ENCODE measurements at places on chromosomes 4 and X.

DNA sequence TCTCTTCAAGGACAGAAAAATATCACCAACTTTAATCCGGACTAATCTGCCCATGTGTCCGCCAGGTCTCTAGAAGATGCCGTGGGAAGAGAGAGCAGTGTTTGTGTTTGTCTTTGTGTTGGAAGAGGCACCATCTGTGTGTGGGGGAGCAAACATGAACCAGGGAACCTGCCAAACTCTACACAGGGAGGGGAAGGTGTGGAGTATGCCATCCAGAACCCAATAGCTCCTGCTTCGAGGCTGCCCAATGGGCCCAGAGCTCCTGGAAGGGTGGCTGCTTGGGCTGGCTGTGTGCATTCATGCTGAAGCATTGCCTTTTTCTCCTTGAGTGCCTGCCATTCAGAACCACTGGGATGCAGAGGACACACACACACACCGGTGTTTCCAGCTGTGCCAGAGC lies 536.2 kb downstream of the MID1IP1 start:
- DNase-seq = no peak

- DNase-seq = no peak
Observed at GRCh38 chrX:110032534-110033147, 29.7 kb downstream of the TMEM164 start.

- DNase-seq = no peak
Observed at GRCh38 chr4:55127053-55127452, 1.7 kb upstream of the KDR start.

DNA sequence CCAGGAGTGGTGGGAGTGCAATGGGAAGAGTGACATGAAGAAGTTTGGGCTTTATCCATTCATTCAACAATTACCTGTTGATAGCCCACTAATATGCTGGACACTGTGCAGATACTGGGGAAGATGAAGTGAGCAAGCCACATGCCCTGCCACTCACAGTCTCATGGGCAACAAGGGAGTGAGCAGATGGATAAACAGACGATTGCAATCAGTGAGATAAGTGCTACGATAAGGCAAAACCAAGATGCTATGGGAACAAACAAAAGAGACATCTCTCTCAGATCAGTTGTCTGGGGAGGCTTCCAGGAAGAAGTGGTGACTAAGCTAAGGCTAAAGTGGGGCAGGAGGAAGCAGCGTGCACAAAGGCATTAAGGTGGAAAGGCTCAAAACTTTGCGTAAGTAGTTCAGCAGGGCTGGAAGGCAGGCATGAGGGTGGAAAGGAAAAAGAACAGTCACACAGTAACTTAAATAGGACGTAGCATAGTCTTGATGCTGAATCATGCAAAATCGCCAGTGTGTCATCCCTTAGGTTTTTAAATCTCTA lies 31.7 kb downstream of the GAB3 start:
- no peak for DNase-seq

DNA sequence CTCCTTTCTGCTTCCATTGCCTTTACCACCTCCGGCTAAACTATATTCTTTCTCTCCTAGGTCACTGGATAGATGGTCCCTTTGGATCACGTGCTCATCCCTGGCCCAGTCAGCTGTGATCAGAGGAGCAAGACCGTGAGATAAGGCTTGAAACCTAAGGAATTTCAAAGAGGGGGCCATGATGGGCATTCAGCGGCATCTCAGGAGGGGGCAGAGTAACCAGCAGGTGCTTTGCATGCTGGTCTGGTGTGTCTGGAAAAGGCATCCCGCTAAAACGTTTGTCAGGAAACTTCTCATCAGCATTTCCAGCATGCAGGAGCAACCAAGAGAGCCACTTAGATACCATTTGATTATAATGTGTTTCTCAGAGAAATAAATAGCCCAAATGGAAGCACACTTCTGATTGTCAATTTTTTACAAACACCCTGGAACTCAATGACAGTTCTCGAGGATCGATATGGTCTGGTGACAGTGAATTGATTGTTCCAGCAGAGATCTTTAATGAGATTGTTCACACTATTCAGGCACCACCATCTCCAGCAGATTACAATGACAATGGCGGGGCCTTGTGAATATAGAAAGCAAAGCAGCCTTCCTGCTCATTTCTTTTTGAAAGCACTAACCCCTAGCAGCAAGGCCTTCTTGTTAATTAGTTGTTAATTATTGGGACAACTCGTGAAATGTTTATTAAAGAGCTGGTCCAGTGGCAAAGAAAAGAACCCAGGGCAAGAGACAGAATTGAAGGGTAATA lies 327.1 kb downstream of the PTTG2 start:
- no peak for DNase-seq

GRCh38 chrX:34915463-34916225 lies 27.0 kb upstream of the FAM47B start:
- no peak for DNase-seq

- no peak for DNase-seq
Observed at GRCh38 chr4:16555156-16555555, 328.9 kb upstream of the TAPT1 start.

- DNase-seq = no peak
Observed at GRCh38 chr4:85498068-85498733, 23.3 kb downstream of the ARHGAP24 start.

GRCh38 chrX:123087326-123087725 lies 96.8 kb upstream of the GRIA3 start:
- DNase-seq = no peak

GRCh38 chrX:115650449-115650848 lies 89.5 kb downstream of the PLS3 start:
- no peak for DNase-seq

- DNase-seq = no peak
Observed at GRCh38 chrX:154040863-154041262, 21.2 kb upstream of the IRAK1 start.

- no peak for DNase-seq
Observed at GRCh38 chr4:43337707-43338106, 445.2 kb downstream of the GRXCR1 start.

DNA sequence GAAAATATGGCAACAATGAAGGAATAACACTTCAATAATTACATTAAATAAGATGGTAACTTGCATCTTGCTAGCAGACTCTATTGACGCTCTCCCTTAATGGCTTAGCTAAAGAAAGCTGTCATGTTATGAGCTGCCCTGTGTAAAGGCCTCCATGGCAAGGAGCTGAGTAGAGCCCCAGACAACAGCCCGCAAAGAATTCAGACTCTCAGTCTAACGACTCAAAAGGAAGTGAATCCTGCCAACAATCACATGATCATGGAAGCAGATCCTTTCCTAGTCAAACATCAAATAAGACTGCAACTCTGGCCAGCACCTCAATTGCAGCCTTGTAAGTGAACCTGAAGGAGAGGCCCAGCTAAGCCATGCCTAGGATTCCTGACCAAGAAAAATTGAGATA lies 157.6 kb downstream of the MAB21L2 start:
- no peak for DNase-seq

DNA sequence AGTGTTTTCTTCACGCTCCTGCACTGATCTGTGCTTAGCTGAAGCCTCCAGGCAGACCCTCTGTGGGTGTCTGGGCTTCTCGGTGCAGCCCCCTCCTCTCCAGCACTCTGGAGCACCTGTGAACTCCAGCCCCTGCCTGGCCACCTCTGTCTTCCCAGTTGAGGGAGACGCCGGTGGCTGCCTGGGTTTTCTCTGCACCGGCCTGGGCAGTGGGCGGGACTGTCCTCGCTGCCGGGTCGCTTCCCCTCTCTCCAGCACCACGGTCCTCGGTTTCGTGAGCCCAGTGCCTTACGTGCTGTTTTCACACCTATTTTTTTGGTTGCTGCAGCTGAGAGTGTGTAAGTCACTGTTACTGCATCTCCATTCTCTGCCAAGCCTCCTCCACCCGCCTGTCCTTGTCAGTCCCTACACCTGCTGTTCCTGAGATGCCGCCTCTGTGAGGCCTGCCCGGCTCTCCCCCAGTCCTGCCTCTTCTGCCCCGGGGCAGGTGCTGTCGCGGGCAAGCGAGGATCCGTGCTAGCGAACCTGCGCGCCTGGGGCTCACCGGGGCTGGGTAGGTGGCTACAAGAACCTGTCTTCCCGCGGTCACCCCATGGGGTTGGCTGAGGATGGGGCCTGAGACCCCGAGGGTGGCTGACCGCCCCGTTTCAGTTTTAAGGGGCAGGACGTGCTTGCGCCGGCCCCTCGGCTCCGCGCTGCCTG lies 2.4 kb upstream of the FGFRL1 start:
- DNase-seq = no peak

DNA sequence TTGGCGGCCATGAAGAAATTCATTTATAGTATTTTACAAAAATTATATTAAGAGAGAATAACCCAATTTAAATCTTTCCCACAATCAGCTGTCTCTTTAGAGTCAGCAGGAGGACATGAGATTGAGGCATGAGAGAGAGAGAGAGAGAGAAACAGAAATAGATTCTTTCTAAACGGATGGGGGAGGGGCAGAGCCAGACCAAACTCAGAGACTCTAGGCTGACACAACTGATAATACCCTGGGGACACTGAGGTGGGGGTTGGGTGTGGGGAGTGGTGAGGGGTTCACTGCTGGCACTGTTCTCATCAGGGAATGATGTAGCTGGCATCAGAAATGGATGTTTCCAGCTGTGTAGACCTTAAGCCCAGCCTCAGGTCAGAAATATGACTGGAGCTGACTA lies 20.5 kb upstream of the HOPX start:
- no peak for DNase-seq

- DNase-seq = no peak
Observed at GRCh38 chr4:43130228-43131021, 237.9 kb downstream of the GRXCR1 start.

GRCh38 chrX:135484641-135485289 lies 35.7 kb upstream of the INTS6L start:
- no peak for DNase-seq

DNA sequence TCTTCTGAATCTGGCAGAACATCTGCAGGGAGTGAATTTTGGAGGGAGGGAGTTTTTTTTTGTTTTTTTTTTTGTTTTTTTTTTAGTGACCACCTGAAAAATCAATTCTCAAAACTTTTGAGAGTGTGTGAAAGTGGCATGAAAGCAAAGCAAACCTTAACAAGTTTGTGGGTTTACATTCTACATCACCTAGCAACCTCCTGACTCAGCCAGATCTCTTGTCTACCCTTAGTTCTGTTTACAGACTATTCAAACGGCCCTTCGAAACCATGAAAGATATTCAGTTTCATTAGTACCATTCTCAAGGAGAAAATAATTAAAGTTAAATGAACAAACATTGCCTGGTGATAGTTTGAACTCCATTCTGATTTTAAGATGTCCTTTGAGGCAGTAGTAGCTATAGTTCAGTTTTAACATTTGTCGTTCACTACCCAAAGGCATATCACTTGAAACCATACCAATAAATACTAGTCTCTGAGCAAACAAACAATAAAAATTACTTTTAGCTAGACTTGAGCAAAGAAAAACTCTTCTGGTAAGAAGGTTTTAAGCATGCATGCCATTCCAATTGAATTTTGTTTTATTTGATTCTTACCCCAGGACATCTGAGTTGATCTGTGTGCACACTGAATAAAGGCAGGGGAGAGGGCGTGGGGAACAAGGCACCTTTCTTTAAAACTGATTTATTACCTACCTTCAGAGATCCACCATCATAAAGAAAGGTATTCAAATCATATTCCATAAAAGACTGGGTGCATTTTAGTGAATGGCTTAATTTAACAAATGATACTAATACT lies 137.7 kb downstream of the ARX start:
- no peak for DNase-seq

- DNase-seq = no peak
Observed at GRCh38 chr4:138045036-138045435, 197.1 kb downstream of the SLC7A11 start.

DNA sequence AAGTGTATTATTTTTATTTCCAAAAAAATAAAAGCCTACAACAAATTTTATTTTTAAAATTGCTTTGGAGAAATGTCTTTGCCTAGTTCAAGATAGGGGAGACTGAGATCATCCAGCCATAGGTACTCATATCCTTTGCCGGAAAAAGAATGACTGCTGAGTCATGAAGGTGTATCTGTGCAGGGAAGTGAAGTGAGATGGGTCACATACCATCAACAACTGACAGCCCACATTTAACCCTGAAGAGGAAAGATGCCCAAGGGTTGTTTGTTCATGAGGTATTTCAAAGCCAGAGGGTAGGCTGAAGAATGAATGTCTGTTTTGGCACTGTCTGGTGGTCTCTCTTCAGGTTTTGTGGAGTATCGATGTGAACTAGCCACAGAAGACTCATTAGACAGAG lies 106.7 kb upstream of the TTC29 start:
- DNase-seq = no peak

DNA sequence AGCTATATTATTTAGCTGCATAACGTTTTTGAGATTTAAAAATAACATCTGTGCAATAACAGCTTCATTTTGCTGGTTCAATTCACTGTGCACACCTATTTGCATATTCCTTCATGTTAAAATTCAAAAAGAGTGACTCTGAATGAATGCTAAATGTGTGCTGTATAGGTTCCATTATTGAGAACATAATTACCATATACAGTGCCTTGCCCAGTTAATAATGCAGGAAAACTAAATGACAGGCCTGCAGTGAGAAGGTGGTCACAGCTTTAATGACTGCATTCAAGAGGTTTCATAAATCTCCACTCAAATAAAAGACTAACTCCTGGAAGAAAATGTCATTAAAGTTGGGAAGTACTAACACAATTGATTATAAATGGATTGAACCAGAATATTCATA lies 1183.2 kb upstream of the ADGRL3 start:
- DNase-seq = no peak

GRCh38 chr4:97370568-97370967 lies 772.7 kb downstream of the STPG2 start:
- DNase-seq = no peak

DNA sequence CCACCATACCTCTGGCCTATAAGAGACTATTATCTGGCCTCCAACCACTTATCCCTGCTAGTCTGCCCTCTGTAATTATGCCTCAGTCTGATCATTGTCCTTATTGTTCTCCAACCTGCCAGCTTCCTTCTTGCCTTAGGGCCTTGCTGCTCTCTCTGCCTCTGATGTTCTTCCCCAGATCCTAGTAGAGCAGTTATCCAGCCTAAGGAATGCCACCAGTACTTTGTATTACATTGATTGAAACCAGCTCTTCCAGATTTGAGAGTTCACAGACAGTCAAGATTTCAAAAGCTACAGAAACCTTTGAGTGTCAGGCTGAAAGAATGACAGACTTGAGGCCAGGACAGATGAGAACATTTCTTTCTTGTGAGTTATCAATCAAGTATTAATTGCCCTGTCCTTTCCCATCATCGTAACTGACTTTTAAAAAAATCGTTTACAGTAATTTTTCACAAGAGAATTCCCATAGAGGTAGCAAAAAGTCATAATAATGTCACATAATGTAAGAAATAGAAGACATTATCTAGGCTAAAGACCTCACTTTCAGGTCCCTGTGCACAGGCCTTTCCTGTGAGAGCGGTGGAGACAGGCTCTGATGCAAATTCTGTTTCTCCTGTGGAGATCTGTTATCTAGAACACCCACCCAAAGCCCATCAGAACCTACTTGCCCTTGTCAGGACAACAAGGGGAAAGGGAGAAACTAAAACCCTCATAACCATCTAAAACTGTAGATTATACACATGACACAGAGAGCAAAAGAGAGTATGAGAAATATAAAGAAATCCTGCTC lies 64.1 kb upstream of the GUCY1A1 start:
- DNase-seq = no peak

GRCh38 chr4:183602557-183603027 lies 56.4 kb downstream of the RWDD4 start:
- no peak for DNase-seq

GRCh38 chr4:10740891-10741620 lies 56.5 kb upstream of the CLNK start:
- DNase-seq = no peak

- DNase-seq = no peak
Observed at GRCh38 chr4:1336088-1336491, 10.9 kb upstream of the UVSSA start.
